LHCN-M2 (cell line): ENCODE measurements at places on chromosomes 4 and X. TPM values are rescaled to one million over a fixed set of nuclear protein-coding genes. Genes with fewer than 3 reads are reported as not detected.

GRCh38 chr4:5101571-5101970 lies 50.3 kb downstream of the STK32B start:
- DNase-seq = no peak

DNA sequence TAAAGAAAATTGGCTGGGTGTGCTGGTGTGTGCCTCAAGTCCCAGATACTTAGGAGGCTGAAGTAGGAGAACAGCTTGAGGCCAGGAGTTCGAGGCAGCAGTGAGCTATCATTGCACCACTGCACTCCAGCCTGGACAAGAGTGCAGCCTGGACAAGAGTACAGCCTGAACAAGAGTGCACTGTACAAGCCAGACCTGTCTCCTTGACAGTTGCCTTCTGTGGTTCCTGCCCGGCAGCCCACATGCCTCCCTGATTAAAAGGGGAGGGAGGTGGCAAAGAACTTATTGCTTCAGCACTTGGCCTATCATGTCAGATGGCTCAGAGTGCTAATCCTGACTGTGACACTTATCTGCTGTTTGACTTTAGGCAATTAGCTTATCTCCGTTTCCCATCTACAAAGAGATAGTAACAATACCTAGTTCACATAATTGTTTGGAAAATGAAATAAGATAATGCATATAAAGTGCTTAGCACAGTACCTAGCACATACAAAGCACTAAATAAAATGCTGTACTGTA lies 249.1 kb downstream of the DCLK2 start:
- no peak for DNase-seq

GRCh38 chr4:14188214-14188613 lies 560.7 kb upstream of the BOD1L1 start:
- DNase-seq = no peak

DNA sequence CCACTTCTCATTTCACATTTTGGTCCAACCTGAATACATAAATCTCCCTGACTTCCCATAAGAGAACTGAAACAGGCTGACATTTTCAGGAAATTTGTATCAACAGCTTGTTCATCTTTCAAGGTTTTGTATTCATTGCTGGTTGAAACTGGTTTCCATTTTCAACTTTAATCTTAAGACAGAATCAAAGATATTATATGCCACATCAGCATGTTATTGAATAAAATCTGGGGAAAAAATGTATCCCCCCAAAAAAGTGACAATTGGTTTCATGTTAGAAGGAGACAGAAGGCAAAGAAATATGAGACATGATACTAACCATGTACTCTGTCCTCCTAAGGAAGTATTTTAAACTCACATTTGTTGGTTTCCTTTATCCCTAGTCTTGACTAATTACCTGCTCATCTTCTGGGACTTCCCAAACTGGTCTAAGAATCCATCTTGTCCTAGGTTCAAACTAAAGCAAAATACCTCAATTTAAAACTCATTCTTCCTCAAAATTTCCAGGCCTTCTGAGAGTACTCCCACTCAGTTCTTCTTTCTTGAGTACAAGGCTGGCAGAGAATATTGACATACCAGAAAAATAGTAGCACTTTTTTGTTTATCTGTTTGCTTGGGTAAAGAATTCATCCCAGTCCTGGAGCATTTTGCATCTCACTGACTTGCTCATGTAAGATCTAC lies 3.1 kb upstream of the ANTXR2 start:
- DNase-seq = no peak

DNA sequence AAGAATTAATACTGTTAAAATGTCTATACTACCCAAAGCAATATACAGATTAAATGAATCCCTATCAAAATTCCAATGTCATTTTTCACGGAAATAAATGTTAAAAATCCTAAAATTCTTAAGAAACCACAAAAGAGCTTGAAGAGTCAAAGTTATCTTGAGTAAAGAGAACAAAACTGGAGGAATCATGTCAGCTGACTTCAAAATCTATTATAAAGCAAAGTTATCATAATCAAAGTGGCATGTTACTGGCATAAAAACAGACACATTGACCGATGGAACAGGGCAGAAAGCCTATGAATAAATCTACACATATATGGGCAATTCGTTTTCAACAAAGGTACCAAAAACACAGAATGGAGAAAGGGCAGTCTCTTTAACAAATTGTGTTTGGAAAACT lies 579.0 kb downstream of the INPP4B start:
- no peak for DNase-seq

- peak; percentile 86 for DNase-seq
Observed at GRCh38 chr4:37685161-37685822, 884 bp downstream of the RELL1 start.

DNA sequence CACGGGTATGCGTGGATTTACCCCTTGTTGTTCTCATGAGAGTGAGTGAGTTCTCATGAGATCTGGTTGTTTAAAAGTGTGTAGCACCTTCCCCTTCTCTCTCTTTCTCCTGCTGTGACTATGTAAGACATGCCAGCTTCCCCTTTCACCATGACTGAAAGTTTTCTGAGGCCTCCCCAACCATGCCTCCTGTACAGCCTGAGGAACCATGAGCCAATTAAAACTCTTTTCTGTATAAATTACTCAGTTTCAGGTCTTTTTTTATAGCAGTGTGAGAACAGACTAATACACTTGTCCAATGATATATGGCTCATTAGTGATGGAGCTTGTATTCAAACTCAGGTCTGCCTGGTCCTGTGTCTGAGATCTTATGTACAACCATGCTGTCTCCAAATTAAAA lies 28.5 kb upstream of the RTL3 start:
- no peak for DNase-seq

DNA sequence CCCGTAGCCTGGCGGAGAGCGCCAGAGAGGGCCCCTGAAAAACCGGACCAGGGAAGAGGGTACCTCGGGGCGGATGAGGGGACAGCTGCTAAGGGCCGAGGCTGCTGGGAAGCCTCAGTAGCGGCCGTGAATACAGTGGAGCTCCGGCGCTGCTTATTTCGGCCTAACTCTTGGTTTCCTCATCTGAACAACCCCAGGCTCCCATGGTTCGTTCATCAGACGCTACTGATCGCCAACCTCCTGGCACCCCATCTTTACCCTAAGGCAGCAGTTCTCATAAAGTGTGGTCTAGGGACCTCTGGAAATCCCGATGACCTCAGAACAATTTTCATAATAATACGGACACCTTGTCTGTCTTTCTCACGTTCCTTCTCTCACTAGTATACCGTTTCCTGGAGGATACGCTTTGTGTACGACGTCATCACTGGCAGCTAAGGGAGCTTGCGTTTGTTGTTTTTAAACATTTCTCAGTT lies 645 bp upstream of the RAB28 start:
- no peak for DNase-seq

GRCh38 chr4:109040441-109040840 lies 262.0 kb downstream of the COL25A1 start:
- peak; percentile 50 for DNase-seq

GRCh38 chr4:110518889-110519490 lies 43.0 kb downstream of the ENPEP start:
- peak; percentile 41 for DNase-seq

- DNase-seq = peak; percentile 77
Observed at GRCh38 chr4:19776021-19776459, 475.7 kb upstream of the SLIT2 start.

GRCh38 chr4:184347251-184348239 lies 126.8 kb downstream of the IRF2 start:
- DNase-seq = peak; percentile 17

DNA sequence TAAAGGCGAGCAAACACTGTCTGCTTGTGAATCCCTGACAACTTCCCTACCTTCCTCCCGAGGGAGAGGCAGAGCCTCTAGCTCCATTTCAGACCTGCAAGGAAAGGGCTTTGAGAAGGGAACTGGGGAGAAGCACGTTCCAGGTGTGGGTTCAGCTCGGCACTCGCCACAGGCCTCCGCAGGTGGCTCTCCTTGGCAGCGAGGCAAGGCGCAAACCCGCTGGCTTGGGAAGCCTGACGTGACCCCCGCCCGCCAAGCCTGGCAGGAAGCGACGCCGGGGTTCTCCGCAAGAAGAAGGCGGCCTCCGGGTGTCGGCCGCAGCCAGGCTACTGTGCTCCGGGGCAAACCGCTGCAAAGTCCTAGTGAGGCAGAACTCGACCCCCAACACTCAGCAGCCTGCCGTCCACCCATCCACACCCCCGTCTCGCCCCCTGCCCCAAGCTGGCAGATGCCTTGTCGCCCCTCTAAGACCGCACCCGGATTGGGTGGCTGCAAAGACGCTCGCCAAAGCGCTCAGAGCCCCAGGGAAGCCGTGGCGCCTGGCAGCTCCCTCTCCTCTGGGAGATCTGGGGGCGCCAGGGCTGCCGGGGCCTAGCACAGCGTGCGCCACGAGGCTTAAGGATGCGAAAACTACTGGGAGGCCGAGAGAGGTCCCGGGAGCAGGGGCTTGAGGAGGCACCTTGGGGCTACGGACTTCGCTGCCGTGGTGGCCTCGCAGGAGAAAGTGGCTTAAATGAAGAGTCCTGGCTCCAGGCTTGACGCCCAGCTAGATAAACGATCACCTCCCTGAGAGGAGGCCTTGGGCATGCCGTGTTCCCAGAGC lies 21.8 kb downstream of the NKX3-2 start:
- DNase-seq = no peak

DNA sequence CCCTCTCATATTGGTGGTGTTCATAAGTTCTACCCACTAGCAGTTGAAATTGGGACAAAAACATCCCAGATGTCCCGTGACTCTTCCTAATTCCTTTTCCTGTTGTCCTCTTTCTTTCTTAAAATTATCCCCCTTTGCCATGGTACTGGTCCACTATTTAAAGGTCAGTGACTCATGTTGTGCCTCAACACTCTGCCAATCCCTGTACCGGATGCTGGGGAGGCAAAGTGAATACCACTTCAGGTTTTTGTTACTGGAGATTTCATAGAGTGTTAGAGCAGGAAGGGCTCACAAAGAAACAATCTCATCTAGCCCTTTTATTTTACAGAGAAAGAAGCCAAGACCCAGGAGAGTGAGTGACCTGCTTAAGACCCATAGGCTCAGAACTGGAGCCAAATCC lies 24.6 kb downstream of the SEPTIN11 start:
- DNase-seq = peak; percentile 82

- DNase-seq = peak; percentile 60
Observed at GRCh38 chr4:145736241-145736831, 56.4 kb downstream of the C4orf51 start.

DNA sequence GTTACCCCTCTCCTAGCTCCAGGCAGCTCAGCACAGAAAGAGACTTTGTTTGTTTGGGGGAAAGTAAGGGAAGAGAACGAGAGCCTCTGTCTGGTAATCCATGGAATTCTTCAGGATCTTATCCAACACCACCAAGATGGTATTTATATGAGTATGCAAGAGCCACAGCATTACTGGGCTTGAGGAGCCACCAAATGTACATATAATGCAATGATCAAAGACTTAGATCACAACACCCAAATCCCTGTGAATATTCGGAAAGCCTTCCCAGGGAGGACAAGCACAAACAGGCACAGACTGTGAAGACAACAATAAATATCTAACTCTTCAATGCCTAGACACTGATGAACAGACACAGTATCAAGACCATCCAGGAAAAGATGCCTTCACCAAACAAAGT lies 116.6 kb downstream of the UPRT start:
- DNase-seq = no peak

DNA sequence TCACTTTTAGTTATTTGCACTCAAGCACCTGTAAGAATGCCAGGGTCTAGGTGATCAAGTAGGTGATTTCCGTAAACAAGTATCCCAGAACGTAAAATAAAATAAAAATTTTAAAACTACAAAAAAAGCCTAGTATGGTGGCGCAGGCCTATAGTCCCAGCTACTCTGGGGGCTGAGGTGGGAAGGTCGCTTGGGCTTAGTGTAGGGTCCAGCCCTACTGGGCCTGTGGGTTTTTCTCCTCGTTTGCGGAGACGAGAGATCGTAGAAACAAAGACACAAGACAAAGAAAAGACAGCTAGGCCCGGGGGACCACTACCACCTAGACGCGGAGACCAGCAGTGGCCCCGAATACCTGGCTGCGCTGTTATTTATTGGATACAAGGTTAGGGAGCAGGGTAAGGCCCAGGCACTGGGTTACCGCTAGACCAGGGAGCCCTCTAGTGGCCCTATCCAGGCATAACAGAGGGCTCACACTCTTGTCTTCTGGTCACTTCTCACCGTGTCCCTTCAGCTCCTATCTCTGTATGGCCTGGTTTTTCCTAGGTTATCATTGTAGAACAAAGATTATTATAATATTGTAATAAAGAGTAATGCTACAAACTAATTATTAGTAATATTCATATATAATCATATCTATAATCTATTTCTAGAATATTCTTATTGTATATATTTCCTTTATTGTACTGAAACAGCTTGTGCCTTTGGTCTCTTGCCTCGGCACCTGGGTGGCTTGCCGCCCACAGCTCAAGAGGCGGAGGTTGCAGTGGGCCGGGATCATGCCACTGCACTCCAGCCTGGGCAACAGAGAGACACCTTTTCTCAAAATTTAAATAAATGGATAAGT lies 38.4 kb downstream of the SAGE1 start:
- DNase-seq = peak; percentile 3

DNA sequence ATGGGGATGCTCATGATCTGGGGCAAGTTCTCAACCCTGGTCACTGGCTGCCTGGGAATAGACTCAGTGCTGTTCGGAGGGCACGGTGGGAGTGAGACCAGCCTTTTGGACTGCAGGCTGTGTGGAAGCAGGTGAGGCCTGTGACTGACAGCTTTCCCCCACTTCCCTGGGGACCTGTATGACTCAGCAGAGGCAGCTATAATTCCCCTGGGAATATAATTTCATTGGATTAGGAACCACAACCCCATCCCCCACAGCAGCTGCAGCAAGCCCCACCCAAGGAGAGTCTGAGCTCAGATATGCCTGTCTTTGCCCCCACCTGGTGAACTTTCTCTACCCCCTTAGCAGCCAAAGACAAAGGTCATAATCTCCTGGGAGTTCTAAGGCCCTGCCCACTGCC lies 408.6 kb downstream of the PPP3CA start:
- DNase-seq = peak; percentile 23

- DNase-seq = peak; percentile 87
Observed at GRCh38 chr4:5635826-5636195, 72.5 kb downstream of the EVC2 start.

GRCh38 chr4:108018040-108018883 lies 28.6 kb downstream of the HADH start:
- DNase-seq = peak; percentile 68

- no peak for DNase-seq
Observed at GRCh38 chr4:30789219-30789671, 69.1 kb downstream of the PCDH7 start.

GRCh38 chr4:23945451-23946017 lies 55.7 kb upstream of the PPARGC1A start:
- DNase-seq = peak; percentile 97

- DNase-seq = no peak
Observed at GRCh38 chrX:12971282-12972003, 3.5 kb upstream of the TMSB4X start.

DNA sequence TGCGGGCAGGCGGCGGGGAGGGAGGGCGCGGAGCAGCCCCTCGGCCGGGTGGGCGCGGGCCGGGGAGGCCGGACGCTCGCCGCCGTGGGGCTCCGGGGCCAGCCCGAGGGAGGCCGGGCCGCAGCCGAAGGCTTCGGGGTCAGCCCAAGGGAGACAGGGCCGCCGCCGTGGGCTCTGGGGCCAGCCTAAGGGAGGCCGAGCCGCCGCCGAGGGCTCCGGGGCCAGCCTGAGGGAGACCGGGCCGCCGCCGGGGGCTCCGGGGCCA lies 251 bp downstream of the KIAA0232 start:
- DNase-seq = no peak

GRCh38 chrX:145818186-145819113 lies 821 bp downstream of the SLITRK2 start:
- peak; percentile 0 for DNase-seq

Gene MAGEA11
- total RNA-seq = not detected in 2 replicates

Gene DIPK2B
- not detected in 2 replicates for total RNA-seq

Gene ZAR1
- total RNA-seq = not detected in 2 replicates

Gene KIF4A
- total RNA-seq = 38.9 and 42.1 TPM in 2 replicates

Gene CT45A8
- total RNA-seq = not detected in 2 replicates

Gene IL21
- not detected in 2 replicates for total RNA-seq

Gene HELQ
- 9.4 and 14.5 TPM in 2 replicates for total RNA-seq

Gene SULT1B1
- 0.17 and 0.58 TPM in 2 replicates for total RNA-seq

Gene IL2
- total RNA-seq = not detected in 2 replicates
